ENCODE measurements at places on chromosomes 5 and 9.

- DNase-seq, result no peak
Observed at GRCh38 chr9:123218831-123219230, 49.6 kb downstream of the STRBP start.

- DNase-seq, result no peak
Observed at GRCh38 chr5:2007496-2007877, 124.8 kb upstream of the IRX4 start.

- DNase-seq, result no peak
Observed at GRCh38 chr5:156686380-156686779, 163.7 kb upstream of the PPP1R2B start.

DNA sequence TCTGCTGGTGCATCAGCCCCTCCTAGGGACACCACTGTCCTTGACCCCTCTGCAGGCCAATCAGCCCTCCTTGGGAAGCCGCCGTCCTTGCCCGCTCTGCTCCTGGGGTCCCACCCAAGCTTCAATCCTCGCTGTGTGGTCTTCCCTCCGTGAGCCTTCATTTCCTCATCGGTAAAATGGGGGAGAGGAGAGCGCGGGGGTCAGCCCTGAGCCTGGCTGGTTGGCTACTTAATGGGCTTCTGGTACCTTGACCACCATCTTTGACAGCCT is 12.7 kb upstream of the SLC2A6 start:
- DNase-seq, result no peak

GRCh38 chr5:28750251-28750650 is 1711.9 kb upstream of the CDH9 start:
- no peak for DNase-seq

GRCh38 chr5:163696579-163696887 is 191.1 kb downstream of the MAT2B start:
- DNase-seq, result no peak

DNA sequence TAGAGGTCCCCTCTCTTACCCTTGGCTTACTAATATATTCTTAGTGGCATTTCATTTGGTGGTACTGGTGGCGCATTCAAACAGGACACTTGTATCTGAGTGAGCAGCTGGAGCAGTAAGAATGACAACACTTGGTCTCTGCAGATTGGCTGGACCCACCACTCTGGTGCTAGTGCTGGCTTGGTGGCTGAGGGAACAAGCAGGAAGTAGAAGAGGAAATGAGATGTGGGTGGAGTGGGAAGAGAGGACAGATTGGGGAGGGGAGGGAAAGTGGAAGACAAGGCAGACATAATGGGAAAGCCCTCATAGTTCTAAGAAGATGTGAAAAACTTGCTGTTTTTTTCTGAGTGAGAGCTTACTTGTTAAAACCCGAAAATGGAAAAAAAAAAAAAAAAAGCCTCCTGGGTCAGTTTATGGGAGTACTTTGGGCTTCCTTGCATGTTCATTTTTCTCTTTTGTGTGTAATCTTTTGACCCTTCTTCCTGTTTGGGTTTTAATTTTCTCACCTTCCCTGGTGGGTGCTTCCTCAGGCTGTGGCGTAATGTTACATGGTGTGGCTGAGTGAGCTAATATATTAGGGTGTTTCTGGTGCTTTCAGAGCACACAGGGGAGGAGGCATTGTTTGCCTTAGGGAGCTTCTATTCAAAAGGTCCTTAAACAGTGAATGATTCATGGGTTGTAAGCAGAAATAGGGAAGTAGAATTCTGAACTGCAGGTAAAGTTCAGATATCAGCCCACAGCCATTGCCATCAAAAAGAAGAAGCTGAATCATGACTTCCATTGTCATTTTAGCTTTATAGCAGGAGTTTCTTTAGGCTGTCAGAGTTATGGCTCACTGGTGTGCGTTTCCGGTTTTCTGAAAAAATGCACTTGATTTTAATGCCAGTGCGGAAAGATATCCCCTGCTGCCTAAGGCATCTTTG is 52.3 kb downstream of the TLE4 start:
- DNase-seq, result peak; percentile 11
